ENCODE measurements at places on chromosomes 12 and 14. TPM values are rescaled to one million over a fixed set of nuclear protein-coding genes. Genes with fewer than 3 reads are reported as not detected.

DNA sequence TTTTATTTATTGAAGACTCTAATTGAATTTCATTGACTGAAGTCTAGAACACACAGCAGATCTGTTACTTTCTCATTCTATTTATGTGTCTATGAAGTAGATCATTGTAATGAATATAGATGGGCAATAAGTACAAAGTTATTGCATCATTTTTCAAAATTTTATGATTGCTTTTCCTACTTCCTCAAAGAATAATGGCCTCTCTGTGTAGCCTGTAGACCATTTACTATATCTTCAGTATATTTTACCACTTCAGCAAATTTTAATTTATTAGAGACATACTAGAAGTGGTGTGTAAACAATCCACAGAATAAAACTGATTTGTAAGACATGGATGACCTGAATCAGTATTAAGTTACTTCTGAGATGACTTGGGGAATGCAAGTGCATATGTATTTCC is 291.7 kb upstream of the FAR2 start:
- H3K4me3 ChIP-seq, result no peak overlapping the region
- no peak overlapping the region for H3K27ac ChIP-seq
- no peaks in the 10 kb centered on the region for H3K27me3 ChIP-seq
- DNase-seq, result no peak

Gene DPF3
- total RNA-seq, result 0.79 TPM

GRCh38 chr12:92912052-92912451 is 17.0 kb downstream of the EEA1 start:
- H3K27me3 ChIP-seq, result no peaks in the 10 kb centered on the region
- no peak overlapping the region for H3K4me3 ChIP-seq
- DNase-seq, result peak; percentile 69
- peak overlapping the region; percentile 83 for H3K27ac ChIP-seq

Gene RASSF9
- total RNA-seq, result 0.03 TPM

DNA sequence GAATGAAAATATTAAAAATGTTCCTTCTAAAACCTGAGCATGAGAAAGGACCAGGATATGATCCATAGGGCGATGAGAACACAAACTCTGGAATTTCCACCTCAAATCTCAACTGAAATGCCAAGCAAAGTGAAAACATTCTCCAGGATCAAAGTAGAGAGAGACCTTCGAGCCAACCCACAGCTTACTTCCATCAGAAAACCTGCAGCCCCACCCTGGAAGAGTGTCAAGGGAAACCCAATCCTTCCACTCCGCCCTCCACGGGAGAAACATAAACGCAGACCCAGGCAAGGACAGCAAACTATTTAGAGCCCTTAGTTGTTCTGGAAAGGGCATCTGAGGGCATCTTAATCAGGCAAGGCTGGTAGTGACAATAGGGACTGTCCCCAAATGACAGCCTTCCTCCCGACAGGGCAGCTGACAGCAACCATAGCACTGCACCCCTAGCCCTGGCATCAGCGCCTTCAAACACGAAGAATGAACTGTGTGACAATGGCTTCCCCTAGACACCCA is 21.8 kb downstream of the SLC15A4 start:
- H3K27me3 ChIP-seq, result no peaks in the 10 kb centered on the region
- H3K4me1 ChIP-seq, result no peaks in the 10 kb centered on the region
- H3K36me3 ChIP-seq, result peaks cover 17% of the 10 kb centered on the region
- H3K4me3 ChIP-seq, result no peak overlapping the region
- H3K27ac ChIP-seq, result no peak overlapping the region

Data from SJCRH30 (cell line).